ENCODE measurements at places on chromosomes 11 and 22. TPM values are rescaled to one million over a fixed set of nuclear protein-coding genes. Genes with fewer than 3 reads are reported as not detected.

The NCF4 gene
- not detected for total RNA-seq

The IGHMBP2 gene
- total RNA-seq = 13.5 TPM

The DERL3 gene
- 0.76 TPM for total RNA-seq

The FXYD2 gene
- 0.64 TPM for total RNA-seq

DNA sequence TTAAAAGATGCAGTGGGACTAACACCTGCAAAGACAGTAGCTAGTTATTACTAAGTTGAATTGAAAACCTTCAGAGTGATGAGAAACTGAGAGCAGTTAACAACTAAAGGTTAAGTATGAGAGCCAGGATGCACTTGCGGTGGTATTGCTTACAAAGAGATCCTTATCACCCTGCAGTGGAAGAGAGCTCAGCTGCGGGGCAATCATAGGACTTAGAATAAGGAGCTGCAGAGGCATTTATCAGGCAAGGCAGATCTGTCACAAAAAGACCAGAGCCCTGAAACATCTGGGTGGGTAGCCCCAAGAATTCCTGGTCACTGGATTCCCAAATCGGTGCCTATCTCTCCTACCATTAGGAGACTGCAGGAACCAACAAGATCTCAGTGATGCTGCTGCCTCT lies 34.3 kb upstream of the CFAP300 start:
- no peak for DNase-seq

DNA sequence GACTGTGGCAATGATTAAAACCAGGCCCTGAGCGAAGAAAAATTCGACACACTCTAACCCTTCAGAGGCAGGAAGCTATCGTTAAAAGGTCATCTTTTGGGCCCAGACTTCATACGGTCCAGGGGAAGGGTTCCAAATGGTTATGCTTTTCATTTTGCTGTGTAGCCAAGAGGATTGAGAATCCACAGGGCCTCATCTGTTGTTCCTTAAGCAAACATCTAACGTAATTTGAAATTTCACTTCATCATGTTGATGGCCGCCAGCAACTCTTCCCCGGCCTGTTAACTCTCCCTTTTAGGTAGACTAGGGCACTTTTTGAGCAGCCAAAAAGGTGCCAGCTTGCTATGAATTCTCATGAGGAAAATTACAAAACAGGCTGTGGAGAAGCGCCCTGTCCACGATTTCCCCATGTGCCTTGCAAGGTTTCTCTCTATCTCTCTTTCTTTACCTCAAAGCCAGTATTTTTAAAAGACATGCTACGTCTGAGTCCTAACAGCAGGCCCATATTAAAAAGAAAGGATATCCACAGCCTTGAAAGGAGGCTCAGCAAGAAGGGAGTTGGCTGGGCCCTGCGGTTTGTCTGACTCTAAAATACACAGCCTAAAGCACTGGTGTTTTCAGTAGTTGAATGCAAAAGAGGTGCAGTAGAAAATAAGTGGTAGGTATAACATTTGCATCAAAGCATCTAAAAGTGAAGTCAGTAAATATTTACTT lies 356.3 kb upstream of the NARS2 start:
- DNase-seq = no peak

DNA sequence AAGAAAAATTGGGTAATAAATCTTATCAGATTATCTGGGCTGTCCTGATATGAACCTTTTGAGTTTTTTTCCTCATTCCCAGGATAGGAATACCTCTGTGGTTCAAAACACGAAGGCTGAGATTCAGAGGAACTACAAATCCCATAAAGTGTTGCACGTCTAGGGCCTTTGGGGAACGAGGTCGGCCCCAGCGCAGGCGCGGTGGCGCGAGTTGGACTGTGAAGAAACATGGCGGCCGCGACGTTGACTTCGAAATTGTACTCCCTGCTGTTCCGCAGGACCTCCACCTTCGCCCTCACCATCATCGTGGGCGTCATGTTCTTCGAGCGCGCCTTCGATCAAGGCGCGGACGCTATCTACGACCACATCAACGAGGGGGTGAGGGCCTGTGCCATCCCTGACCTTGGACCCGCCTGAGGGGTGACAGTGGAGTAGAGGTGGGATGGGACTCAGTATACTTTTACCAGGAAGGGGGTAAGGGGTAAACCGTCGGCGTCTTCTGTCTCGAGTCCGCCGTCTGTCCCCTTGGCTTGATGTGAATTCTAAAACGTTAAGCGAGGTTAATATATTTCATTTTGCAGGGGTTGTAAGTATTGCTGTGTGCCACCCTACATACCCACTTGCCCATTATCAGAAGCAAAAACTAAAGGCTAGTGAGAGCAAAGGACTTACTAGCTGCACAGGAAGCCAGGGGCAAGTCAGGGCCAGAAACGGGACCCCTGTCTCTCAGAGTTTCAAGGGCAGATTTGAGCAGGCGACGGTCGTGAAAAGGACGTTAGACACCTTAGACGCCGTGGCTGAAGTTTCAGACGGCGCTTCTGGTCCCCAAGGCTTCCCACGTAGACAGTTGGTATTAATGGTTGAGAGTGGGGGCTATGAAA lies at the start of gene UQCR10:
TSS of gene UQCR10 (plus strand) at position 199 of the 881 bp plus-strand sequence. CDS start at position 229, 30 bp downstream.
- peak; percentile 83 for DNase-seq

DNA sequence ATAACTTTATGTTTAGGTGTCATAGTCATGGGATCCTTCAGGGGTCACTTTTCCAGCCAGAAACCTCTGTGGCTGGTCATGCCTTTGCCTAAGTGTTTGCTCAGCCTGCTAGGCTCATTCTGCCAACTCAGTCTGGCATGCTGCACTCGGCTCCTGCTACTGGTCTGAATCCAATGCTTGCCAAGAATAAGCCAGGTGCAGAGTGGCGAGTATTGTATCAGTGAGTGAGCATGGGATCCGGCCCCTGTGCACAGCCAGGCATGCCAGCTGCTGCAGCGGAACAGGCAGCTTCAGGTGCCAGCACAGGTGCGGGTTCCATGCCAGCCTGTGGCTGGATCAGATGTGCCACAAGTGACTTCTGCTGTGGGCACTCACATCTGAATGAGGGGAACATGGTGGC lies 1269.3 kb upstream of the CNTN5 start:
- DNase-seq = no peak

- no peak for DNase-seq
Observed at GRCh38 chr11:18065572-18065971, 19.5 kb upstream of the TPH1 start.

DNA sequence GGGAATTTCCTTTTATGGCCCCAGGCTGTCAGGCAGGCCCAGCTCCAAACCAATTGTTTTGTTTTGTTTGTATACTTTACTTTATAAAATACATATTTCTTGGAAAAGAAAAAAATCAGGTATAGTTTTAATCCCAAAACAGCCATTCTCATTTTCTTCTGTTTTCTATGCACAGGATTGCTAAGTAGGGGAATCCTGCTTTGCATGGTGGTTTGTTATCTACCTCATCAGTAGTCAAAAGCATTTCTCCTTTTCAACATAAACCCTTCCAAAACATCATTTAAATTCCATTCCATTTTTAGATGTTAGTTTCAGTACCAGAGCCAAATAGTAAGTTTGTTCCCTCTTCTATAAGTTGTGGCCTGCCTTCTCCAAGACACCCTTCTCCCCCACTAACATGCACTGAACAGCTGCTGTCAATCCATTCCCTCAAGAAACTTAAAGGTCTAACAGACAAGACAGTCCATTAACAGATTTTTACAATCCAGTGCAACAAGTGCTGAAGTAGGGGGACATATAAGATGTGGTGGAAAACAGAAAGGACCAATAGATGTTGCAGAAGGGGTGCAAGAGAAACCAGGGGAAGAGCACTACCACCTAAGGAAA lies 3.7 kb downstream of the ILK start:
- no peak for DNase-seq

DNA sequence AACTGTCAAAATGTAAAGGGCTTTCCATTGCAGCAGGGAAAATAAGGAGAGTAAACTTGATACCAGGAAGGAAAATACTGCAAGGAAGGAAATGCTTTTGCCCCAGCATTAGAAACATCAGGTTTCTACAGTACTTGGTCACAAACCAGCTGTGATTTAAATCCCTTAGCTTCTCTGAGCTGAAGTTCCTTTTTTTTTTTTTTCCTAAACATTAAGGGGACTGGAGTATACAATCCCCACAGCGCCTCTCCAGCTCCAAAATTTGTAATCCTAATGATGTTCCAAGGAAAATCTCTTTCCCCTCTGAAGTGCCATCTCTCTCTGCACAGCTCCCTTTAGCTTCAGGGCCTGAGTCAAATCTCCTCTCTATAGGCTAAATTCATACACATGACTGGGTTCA lies 220.5 kb upstream of the PITPNB start:
- no peak for DNase-seq

GRCh38 chr22:30332994-30333706 lies 6.4 kb upstream of the TBC1D10A start:
- DNase-seq = no peak

DNA sequence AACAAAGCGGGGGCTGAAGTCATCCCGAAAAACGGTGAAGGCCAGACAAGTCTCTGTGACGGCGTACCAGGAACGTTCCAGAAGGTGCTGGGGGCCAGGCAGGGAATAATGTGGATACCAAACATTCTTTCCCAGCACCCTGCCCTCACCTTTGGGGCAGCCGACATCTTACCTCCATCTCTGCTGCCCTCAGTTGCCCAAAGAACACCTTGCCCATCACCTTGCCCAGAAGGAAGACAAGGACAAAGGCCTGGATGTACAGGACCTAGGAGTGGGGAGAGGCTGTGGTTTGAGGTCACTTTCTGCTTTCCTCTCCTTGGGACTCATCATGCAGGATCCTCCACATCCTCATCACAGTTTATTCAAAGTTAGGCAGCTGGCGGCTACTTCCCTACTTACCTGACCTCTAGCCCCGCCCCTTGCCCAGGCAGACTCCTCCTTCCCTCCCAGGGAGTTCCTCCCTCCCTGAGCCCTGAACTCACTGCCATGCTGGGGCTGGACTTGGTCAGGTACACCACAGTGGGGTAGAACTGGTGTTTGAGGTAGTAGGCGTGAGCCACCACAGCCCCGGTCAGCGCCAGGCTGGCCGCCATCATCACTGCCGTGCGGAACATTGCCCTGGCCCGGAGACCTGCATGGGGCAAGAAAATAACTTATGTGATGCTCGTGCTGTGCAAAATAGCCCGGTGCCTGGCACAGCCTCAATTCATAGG lies 1.2 kb downstream of the SYVN1 start:
- DNase-seq = no peak

GRCh38 chr22:48434156-48434867 lies 1393.4 kb downstream of the BRD1 start:
- DNase-seq = no peak

- DNase-seq = no peak
Observed at GRCh38 chr11:64482588-64482987, 108.4 kb upstream of the SLC22A12 start.

GRCh38 chr11:86775361-86775760 lies 25.0 kb upstream of the PRSS23 start:
- DNase-seq = no peak

DNA sequence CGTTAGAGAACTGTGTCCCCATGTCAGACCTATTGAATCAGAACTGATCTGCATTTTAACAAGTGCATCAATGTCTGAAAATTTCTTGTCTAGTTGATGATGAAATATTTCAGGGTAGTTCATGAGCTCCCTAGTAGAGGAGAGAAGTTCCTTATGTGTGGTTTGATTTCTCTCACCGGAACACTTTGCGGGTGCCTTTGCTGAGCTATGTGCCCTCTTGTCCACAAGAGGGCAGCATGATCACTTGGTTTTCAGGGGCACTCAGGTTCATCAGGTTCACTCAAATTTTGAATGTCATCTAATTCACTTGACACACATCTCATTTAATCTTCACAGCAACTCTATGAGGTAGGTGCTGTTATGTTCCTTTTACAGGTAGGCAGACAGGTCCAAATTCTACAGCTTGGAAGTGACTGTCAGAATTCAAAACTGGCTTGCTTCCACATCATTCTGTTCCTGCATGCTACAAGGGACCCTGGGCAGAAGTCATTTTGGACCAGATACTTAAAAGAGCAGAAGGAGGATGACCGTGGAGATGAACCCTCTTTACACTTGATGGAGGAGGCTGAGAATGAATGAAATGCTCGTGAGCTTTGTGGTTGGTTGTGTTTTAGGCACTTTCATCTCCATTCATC lies 55.6 kb downstream of the P4HA3 start:
- DNase-seq = peak; percentile 60

Data from dermis microvascular lymphatic vessel endothelial cell (primary cell).